ENCODE measurements at places on chromosomes 16 and 17.

GRCh38 chr17:83105512-83105911 is 26.1 kb downstream of the METRNL start:
- DNase-seq = no peak

DNA sequence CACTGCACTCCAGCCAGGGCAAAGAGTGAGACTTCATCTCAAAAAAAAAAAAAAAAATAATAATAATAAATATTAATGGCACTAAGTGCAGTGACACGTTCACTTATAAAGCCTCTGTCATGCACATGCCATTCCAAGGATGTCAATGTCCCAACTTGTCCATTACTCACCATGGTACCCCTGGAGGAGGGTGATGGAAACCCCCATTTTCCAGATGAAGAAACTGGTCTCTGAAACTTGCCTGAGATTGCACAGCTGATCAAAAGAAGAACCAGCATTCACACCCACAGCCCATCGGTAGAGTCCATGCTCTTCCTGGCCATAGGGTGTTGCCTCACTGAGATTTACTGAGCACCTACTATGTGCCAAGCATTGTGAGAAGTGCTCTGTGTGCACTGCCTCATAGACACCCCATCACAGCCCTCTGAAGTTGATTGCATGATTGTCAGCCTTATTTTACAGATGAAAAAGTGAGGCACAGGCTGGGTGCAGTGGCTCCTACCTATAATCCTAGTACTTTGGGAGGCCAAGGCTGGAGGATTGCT is 123.7 kb downstream of the ABCC1 start:
- no peak for DNase-seq

DNA sequence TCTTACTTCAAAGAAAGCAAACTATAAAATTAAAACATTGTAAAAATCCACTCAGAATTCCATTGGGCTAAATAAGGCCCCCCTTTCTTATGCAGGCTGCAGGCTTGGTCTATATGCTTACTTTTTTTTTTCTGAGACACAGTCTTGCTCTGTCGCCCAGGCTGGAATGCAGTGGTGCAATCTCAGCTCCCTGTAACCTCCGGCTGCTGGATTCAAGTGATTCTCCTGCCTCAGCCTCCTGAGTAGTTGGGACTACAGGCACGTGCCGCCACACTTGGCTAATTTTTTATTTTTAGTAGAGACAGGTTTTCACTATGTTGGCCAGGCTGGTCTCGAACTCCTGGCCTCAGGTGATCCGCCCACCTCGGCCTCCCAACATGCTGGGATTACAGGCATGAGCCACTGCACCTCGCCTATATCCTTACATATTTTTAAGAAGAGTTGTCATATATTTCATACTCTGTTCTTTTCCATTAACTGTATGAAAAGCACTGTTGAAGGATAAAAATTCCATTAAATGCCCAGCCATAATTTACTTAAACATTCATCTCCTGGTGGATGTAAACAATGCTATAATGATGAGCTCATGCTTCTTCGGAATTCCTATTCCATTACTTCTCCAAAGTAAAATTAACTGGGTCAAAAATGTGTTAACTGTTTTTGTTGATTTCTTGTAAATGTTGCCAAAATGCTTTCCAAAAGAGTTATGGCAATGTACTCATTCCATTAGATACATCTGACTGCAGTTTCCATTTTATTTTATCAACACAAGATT is 17.8 kb downstream of the SNN start:
- no peak for DNase-seq

DNA sequence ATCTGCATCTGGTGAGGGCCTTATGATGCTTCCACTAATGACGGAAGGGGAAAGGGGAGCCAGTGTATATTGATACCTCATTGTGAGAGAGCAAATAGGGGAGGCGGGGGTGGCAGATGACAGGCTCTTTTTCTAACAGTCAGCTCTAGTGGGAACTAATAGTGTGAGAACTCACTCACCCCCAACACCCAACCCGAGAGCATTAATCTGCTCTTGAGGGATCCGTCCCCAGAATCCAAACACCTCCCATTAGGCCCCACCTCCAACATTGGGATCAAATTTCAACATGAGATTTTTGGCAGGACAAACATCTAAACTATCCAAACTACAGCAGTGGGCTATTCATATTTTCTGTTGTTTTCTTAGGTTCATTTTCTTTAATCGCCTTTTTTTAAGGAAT is 54.4 kb downstream of the BPTF start:
- DNase-seq = no peak

GRCh38 chr16:85416228-85417109 is 196.7 kb upstream of the GSE1 start:
- DNase-seq = peak; percentile 60

GRCh38 chr17:31841850-31842194 is 17.2 kb downstream of the COPRS start:
- no peak for DNase-seq

GRCh38 chr17:27428781-27429505 is 27.3 kb upstream of the KSR1 start:
- no peak for DNase-seq

GRCh38 chr16:10619271-10619849 is 39.0 kb upstream of the EMP2 start:
- DNase-seq = peak; percentile 58

- DNase-seq = no peak
Measured at GRCh38 chr16:53207810-53208752, 153.3 kb downstream of the CHD9 start.

DNA sequence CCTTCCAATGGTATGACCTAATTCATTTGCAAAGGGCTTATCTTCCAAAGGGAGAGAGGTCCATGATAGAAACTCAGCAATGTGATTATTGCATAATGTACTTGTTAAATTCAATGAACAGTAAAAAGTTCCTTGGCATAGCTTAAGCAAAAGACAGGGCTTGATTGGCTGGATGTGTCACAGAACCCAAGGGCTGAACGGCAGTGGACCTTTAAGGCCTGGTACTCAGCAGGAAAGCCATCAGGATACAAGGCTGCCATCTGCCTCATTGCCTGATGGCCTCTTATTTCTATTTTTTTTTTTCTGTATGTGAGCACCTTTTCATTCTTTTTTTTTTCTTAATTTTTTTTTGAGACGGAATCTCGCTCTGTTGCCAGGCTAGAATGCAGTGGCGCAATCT is 208.9 kb upstream of the WSCD1 start:
- DNase-seq = no peak

GRCh38 chr16:81216706-81217105 is 21.8 kb upstream of the BCO1 start:
- DNase-seq = no peak

Data from left ventricle myocardium inferior (tissue), 1 donor.